ENCODE measurements at places on chromosomes 2 and 18.

- DNase-seq, result no peak
Observed at GRCh38 chr2:131036269-131036668, 57.0 kb downstream of the FAM168B start.

- DNase-seq, result no peak
Observed at GRCh38 chr2:150441226-150441625, 46.2 kb downstream of the RND3 start.

DNA sequence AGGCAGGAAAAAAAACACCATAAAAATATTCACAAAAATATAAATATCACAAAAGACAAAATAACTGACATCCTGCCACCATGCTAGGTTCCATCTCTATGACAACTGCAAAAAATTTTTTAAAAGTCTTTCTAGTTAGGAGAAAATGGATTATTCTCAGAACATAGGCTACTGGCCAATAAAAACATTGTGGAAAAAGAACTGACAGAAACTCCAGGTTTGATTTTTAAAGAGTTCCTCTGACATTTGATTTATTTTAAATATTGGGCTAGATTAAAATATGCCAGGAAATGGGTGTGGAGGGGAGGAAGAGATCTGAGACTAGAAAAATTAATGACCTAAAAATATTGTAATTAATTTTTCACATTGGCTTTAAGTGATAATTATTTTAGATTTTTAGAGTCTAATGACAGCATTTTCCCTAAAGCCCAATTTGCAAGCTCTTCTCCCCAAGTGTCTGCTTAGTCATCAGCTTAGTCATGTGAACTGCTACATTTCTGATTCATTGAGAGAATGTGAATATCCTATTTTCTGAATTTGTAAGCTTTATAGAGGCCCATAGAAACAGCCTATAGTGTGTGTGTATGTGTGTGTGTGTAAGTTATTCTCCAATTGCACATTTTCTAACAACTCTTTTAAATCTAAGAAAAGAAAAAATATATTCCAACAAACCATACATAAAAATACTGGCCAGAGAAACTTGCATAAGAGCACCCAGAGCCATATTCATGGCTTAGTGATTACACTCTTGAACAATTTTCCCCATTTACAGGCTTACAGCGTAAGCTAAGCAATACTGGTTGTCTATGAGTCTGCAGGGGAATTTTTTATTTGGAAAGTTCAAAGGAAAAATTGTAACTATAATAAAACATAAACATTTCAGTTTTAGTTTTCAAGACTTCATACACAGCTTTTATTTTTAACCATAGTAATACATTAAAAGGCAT is 48.4 kb downstream of the TMEFF2 start:
- peak; percentile 75 for DNase-seq

DNA sequence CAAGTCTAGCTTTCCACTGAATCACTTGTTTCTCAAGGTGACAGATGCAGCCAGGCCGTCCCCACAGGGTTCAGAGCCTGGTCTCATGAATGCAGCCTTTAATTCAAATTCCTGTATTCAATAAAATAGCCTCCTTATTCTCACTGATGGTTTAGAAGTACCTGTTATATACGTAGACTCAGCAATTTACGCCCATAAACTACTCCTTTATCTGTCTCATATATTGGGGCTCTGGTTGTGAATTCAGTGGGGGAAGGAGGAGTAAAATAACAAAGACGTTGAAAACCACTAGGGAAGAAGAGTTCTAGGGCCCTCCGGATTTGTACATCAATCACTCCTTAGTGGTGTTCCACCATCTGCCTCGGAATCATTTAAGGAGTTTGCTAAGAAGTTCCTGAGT is 1.7 kb downstream of the OBSL1 start:
- no peak for DNase-seq

DNA sequence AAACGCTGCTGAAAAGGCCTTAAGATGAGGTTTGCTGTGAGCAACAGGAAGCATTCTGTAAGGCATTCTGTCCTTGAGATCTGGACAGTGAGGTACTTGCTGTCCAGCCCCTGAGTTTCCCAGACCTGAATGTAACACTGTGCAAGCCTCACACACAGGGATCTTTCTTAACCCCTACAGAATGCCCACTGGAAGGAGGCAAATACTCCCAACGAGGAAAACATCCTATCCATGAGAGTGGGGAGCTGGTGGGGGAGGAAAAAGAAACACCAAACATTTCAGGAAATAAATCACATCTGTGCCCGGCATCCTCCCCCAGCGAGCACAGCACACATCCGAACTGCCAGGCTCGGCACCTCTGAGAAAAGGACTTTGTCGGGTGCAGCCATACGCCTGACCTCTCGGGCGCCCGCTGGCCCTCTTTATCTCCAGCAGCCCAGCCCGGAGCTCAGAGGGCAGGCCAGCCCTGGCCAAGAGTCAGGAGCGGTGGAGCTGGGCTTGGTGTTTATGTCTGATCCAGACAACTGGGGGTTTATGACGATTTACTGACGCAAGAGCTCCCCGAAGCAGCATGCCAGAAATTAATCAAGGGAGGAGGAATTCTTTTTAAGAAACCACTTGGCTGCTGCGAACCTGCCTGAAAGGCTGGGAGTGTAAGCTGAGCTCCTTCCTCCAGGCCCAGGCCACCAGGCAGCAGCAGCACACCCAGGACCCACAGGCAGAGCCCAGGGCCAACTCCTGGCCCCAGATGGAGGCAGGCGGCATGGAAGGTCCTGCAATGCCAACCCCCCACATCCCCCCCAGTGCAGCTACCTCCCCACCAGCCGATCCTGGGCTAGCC is 72.2 kb downstream of the HDAC4 start:
- DNase-seq, result no peak

- DNase-seq, result no peak
Observed at GRCh38 chr18:42159146-42159545, 204.1 kb downstream of the PIK3C3 start.

DNA sequence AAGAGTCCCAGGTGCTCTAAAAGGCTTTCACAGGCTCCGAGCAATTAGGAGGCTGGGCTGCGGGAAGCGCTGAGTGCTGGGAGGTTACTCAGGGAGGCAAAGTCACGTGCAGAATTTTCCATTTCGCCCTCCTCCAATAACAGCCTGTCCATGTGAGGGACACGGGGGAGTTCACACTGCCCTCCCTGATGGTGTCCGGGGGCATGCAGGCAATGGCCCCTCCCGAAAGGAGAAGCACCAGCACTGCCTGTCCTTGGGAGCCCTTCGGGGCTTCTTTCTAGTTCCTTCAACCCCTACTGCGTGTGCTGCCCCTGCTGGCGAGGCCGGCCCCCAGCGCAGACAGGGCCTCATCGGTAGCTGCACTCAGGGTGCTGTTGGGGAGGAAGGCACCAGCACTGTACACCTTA is 63.1 kb upstream of the HPCAL1 start:
- DNase-seq, result no peak

DNA sequence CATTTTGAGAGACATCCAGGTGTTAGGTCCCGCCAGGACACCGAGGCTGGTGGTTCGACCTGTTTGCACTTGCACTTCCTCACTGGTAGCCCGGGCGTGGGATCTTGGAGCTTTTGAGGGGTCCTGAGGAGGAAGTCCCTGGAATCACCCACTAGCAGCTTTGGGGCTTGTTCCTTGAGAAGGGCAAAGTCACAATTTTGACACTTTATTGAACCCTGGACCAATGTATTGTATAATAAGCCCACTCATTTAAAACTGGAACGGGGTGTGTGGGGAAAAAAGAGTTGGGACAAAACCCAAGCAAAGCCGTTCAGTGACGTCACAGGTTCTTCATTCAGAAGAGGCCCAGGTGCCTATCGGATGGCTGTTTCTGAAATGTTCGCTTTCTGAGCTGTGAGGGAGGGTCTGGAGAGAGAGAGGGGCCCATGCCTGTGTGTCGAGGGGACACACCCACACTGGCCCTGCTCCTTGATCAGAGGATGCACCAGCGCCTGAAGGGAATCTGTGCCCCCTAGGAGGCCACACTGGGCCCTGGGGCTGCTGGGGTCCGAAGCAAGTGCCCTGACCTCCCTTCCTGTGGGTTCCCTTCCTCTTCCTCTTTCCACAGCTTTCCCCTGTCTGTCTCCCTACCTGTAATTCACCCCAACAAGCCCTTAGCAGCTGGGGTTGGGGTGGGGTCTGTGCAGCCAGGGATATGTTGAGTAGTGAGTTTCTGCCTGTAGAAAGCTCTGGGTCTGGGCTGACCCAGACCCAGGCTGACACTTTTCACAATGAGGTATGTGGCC is 2.6 kb downstream of the LPIN1 start:
- no peak for DNase-seq

GRCh38 chr2:135743860-135744259 is 2.2 kb downstream of the UBXN4 start:
- no peak for DNase-seq

DNA sequence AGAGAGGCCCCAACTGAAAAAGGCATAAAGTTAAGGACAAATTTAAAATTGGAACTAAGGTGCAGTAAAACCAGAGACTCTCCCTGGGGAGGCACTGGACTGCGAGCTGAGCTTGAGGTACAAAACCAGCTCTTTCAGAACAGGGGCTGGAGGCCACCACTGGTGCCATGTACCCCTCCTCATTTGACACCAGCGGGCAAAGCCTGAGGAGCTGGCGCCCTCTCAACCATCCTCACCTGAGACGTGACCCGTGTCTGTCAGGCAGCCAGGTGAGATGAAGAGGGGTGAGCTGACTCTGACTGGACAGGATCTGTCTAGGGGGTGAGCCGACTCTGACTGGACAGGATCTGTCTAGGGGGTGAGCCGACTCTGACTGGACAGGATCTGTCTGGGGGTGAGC is 68.5 kb downstream of the TMEM18 start:
- no peak for DNase-seq

DNA sequence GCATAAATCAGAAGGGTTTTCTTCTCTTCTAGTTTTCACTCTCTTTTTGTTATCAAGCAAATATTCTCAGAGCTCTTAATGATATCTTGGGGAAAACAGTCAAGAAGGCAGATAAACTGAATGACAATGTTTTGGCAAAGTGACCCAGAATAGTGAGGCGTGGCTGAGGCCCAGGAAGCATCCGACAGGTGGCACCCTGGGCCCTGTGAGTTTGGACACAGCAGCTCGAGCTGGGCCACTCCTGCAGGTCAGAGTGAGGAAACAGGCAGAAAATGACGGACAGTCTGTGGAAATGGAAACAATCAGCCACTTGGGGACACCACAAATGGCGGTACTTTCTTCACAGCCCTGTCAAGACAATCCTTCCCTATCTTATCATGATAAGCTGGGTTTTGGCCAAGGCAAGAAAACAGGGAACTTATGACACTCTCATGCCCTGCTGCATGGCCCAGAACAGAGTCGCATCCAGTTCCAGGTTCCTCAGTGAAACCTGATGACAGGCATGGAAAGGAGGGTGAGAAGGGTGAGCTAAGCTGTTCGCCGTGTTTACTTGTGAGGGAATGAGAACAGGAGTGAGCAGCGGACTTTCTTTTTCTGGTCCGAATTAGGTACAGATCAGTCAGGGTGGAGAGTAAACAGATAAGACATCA is 32.1 kb downstream of the MRPL44 start:
- no peak for DNase-seq

DNA sequence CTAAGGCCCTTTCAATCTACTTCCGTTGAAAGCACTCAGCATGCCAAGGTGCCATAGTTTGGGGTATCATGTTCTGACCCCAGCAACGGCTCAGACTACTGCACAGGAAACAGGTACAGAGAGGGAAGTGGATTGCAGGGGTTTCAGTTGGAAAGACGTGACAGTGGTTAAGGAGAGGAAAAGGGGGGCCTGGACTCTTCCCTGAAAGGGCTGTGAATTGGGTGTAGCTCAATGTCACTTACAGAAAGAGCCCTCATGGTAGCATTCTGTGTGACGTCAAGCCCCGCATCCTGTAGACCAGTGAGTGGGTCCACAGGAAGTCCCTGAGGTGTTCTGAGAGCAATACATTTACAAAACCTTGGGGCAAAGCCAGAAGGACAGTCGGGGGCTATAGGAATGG is 121.5 kb upstream of the GYPC start:
- DNase-seq, result no peak

- peak; percentile 77 for DNase-seq
Observed at GRCh38 chr18:54852780-54853675, 24.8 kb downstream of the RAB27B start.

GRCh38 chr2:10329580-10329879 is 26.8 kb downstream of the HPCAL1 start:
- DNase-seq, result no peak

- no peak for DNase-seq
Observed at GRCh38 chr2:146523196-146523595, 1321.6 kb upstream of the ACVR2A start.

- DNase-seq, result peak; percentile 97
Observed at GRCh38 chr2:113251118-113251517, 27.6 kb downstream of the PAX8 start.

GRCh38 chr2:3398857-3399256 is 19.4 kb downstream of the TRAPPC12 start:
- no peak for DNase-seq

DNA sequence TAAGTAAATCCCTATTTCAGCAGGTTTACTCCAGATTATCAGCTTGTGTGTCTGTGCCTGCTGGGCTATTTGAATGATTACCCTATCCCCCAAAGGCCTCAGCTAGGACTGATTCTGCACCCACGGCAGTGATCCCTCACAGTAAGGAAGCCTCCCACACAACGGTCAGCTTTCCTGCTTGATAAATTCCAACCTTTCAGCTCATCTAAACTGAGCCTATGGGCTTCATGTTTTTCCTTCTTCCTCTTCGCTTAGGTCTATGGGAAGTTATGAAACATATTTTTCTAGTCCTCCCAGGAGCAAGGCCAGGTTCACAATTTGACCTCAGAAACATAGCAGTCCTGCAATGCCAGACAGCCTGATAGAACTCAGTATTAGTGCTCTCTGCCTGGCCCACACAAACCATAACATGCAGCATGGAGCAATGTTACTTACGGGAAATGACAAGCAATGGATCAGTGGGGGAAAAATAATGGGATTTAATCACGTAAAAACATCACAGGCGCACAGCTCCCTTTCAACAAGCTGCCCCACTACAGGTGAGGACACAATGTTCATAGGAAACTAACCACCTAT is 170.9 kb downstream of the ZNF521 start:
- DNase-seq, result no peak

DNA sequence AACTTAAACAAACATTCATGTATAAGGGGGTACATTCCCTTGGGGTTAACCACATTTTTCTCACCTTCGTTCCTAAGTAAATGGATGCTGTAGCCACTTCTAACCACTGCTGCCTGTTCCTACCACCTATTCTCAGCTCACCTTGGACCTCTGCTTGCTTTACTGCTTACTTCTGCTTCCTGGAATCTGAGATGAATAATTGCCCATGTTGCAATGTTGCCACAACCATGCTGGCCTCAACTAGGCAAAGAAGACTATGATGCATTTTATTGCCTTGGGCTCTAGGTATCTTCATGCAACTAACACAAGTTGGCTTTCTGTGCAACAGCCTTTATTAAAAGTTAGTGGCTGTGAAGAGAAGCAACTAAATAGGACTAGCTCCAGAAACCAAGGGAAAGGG is 106.3 kb upstream of the TCF4 start:
- DNase-seq, result no peak

DNA sequence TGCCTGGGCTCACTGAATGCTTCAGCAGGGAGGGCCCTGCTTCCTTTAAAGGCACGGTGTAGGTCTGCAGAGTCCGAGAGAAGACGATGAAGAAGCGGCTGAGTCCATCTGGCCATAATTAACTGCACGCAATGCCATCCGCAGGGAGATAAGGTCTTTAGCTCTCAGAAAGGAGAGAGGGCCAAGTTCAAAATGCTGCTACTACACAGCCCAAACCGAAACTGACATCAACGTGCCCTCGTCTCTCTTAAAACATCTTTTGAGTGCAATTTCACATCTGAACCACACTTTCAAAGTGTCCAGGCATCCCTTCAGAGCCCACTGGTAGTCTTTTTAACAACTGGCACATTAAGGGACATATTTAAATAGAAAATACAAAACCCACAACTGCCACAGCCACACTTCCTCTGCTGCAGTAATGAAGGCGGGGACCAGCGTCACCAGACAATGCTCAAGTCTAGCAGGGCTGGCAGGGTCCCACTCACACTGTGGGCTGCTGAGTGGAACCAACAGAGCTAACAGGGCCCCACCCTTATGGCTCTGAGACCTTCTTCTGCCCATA is 35.8 kb downstream of the ST3GAL5 start:
- no peak for DNase-seq

All from HT1080 (cell line).